ENCODE measurements at places on chromosomes 12 and 14.

GRCh38 chr12:563787-564298 lies 99.4 kb downstream of the NINJ2 start:
- DNase-seq = no peak

GRCh38 chr14:61471297-61472005 lies 150.1 kb downstream of the PRKCH start:
- no peak for DNase-seq

GRCh38 chr12:128402486-128403243 lies 135.7 kb downstream of the TMEM132C start:
- no peak for DNase-seq

GRCh38 chr12:69986114-69986513 lies 161.1 kb downstream of the MYRFL start:
- DNase-seq = no peak

- DNase-seq = peak; percentile 63
These were observed 5.6 kb downstream of the RIC8B start for GRCh38 chr12:106780010-106780631.

DNA sequence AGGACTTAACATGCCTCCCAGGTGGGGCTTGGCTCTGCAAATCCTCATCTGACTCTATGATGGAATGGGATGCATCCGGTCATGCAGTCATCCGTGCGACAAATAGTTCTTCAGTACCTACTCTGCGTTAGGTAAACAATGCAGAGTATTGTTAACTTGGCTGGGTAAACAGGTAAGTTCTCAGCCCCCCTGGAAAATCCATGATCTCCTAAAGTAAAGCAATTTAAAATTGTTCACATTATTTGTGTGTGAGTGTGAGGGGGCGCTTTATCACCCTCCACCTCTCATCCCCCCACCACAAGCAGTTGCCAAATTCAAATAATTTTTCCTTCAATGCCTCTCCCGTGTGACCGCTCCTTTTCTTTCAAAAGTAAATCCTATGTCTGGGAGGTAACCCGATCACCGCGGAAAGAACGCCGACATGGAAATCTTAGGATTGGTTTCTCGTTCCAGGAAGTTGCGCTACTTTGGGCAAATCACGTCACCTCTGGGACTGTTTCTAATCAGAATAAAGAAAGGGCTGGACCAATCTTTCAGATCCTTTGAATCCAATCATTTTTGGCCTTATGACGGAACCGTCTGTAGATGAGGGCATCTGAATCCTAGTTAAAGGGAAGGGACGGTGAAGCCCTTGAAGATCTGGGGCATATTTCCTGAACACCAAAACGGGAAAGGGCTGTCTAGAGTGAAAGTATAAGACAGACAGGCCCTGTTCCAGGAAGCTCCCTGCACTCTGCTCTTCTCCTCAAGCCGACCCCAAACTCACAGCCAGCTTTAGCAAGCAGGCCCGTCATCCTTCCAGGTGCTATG lies 44.0 kb upstream of the SINHCAF start:
- no peak for DNase-seq

DNA sequence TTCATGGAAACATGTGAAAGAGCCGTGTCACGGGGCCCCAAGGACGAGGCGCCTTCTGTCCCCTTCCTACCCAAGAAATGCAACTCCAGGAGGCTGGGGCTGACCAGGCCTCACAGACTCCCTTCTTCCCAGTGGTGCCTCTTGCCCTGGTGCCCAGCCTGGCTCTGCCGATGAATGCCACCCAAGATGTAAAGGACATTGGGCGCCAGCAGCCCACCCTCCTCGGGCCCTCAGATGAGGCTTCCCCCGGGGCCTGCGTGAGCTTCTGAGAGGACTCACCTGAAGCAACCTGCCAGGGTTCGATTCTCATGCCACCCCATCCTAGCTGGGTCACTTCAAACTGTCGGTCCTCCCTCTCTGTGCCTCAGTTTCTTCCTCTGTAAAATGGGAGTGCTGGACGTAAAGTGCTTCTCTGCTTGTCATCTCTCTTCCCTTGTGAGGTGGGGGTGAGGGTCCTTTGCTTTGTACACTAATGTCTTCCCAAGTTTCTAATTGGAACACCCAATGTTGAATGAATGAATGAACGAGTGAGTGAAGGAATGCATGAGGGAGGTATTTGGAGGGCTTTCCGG lies 10.8 kb downstream of the FAM222A start:
- DNase-seq = no peak

- DNase-seq = no peak
These were observed 43.8 kb upstream of the BICD1 start for GRCh38 chr12:32062881-32063280.

DNA sequence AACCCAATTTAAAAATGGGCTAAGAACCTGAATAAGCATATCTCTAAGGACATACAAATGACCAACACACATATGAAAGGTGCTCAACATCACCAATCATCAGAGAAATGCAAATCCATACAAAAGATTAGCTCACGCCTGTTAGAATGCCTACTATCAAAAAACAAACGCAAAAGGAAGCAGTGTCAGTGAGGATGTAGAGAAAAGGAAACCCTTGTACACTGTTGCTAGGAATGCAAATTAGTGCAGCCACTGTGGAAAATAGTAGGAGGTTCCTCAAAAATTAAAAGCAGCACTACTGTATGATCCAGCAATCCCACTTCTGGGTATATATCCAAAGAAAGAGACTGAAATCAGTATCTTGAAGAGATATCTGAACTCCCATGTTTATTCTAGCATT lies 133.0 kb downstream of the CPNE8 start:
- no peak for DNase-seq

DNA sequence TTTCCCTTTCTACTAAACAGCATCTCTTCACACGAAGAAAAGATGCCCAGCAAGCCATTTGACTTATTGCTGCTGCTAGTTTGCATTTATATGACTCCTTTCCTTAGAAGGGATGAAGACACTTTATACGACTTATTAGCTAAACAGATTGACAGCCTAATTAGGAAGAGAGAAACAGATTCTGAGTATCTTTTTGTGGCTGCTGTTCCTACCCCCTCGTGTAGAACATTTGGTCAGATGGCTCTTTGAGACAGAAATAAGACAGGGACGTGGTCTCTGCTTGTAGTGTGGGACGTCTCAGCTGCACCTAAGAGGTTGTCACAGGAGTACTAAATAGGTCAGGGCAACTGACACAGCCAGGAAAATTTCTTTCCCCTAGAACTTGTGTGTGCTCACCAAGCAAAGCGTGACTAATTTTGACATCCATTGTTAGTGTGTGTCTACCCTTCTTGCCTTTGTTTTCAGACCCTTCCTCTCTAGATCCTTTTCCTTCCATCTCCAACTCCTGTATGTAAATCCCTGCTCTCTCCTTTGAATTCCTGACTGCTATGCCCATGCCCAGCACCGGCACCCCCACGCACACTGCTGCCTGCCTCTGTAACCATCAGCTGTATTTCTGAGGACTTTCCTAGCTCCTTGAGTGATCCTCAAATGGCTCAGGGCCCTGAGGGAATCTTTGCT lies 83.2 kb downstream of the DAD1 start:
- no peak for DNase-seq

DNA sequence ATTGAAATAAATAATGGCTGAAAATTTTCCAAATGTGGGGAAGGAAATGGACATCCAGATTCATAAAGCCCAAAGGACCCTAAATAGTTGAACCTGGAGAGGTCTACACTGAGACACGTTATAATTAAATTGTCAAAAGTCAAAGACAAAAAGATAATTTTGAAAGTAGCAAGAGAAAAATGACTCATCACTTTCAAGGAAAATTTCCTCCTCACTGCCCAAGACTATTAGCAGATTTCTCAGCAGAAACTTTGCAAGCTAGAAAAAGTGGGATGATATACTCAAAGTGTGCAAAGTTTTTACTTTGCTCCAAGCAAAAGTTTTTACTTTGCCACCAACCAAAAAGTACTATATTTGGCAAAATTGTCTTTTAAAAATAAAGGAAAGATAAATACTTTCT lies 15.9 kb upstream of the KRT83 start:
- no peak for DNase-seq

DNA sequence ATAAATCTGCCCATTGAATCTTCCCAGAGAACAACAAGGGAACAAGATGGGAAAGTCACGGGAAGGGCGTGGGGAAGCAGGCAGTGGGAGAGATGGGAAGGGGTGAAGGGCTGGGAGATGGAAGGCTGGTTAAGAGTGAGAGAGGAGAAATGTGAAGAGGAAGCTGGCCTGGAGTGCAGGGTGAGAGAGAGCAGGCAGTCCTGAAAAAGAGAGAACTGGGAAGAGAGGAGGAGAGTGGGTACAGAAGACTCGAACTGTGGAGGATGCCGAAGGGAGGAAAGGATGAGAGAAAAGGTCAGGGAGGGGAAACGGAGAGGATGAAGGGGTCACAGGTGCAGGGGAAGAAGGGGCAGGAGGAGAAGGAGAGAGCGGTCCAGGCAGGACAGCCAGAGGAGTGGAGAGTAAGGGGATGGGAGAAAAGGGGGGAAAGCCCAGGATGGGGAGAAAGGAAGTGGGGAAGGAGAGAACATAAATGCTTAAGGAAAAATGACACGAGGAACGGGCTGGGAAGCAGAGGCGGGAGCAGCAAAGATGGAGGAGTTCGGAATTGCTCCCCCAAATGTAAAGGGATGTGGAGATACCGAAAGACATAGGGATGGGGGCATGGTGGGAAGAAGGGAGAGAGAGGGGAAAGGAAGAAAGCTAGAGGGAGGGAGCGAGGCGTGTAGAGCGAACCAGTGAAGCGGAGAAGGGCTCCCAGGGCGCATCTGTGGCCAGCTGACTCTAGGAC lies 1.2 kb downstream of the PIANP start:
- no peak for DNase-seq

DNA sequence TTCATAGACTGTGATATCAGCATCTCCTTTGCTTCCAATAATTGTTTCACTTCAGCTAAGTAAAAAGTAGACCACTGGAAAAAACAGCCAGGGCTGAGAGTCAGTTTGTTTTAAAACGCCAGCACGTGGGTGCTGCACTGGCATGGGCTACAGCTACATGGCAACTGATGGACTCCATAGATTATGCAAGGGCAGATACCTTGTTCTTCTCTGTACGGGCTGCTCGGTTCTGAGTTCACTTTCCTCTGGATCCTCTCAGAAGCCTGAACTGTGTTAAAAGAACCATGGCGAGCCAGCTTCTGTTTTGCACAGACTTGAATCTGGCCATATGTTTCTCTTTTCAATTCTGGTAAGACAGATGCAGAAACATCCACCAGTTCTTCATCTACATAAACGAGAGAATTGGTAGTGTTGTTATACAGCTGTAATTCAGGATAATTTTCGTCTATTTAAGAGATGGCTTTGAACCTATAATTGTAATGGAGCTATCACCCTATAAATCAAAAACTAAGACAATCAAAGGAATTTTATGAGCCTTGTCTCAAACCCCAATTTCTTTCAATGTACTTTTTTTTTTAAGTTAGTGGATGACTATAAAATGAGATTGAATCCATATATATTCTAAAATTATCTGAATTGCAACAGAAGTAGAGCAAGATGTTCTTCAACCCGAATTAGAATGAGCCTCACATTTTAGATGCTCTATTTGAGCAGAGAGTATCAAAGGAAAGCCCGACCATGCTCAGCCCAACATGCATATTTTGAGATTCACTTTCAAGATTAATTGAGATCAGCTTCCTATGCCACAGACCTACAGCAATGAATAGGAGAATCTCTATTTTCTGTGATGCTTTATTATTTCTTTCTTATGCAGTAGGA lies 31.5 kb downstream of the E2F7 start:
- no peak for DNase-seq

DNA sequence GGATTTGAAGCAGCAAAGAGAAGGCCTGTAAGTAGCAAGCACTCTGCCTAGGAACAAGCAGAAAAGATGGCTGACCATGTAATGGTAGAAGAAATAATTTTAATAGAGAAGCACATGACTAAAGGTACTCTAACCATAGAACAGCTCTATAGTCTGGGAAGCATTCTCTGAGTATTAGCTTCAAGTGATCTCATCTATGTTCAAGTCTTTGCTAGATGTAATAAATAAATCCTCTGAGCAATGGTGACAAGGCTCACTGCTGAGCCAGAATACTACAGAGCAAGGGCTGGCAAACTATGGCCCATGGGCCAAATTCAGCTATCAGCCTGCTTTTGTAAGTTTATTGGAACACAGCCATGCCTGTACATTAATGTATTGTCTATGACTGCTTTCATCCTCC lies 84.8 kb downstream of the PEBP1 start:
- no peak for DNase-seq

- peak; percentile 39 for DNase-seq
These were observed 24.5 kb downstream of the FZD10 start for GRCh38 chr12:130186651-130187268.

DNA sequence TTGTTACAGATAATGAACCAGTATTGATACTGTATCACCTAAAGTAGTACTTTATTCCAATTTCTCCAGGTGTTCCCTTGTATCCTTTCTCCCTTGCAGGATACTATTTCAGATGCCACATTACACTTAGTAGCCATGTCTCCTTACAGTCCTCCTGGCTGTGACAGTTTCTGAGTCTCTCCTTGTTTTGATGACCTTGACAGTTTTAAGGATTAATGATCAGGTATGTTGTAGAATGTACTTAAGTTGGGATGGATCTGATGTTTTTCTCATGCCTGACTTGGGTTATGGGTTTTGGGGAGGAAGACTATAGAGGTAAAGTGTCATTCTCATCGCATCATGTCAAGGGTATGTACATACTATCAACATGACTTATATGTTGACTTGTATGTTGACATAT lies 193.6 kb downstream of the ADGRD1 start:
- no peak for DNase-seq

DNA sequence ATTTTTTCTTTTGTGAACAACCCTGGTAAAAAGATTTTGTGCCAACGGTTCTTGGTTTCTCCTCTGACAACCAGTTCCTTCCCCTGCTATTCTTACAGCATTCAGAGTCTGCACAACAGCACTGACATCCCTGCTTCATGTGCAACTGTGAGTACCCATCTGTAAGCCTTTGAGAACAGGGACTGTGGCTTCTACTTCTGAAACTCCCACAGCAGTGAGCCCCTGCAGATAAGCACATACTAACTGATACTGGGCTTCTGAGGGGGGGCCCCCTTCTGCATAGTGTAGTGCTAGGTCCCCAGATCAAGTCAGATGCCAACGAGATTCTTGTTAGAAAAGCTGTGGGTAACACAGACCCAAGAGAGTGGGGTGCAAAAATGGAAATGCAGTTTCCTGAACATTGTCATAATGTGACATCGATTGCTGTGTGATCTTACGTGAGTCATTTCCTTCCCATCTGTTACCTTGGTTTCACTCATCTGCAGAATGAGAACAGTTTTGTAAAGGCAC lies 11.1 kb upstream of the NINJ2 start:
- DNase-seq = no peak

DNA sequence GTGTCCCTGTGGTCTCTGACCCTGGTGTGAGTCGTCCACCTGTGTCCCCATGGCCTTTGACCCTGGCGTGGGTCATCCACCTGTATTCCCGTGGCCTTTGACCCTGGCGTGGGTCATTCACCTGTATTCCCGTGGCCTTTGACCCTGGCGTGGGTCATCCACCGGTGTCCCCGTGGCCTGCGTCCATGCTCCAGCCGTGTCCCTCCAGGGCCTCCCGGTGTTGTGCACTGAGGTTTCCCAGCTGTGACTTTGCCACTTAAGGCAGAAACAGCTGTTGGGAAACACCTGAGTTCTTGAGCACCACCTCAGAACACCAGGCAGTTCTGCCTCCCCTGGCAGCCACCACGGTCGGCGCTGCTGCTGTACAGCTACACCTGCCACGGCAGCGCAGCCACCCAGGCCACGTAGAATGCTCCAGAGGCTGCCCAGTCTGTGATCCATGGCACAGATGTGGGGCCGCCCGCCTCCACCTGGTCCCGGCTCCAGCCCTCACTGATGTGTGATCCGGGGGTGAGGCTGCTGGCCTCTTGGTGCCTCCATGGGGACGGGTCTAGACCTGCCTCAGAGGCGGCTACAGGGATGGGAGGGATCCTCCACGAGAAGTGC lies 69.1 kb upstream of the GALNT9 start:
- DNase-seq = no peak

- DNase-seq = no peak
These were observed 212.9 kb upstream of the HMGA2 start for GRCh38 chr12:65611396-65611795.
